ENCODE measurements at places on chromosomes 11 and 22.

GRCh38 chr22:17974087-17974486 lies 50.3 kb downstream of the MICAL3 start:
- DNase-seq: no peak

DNA sequence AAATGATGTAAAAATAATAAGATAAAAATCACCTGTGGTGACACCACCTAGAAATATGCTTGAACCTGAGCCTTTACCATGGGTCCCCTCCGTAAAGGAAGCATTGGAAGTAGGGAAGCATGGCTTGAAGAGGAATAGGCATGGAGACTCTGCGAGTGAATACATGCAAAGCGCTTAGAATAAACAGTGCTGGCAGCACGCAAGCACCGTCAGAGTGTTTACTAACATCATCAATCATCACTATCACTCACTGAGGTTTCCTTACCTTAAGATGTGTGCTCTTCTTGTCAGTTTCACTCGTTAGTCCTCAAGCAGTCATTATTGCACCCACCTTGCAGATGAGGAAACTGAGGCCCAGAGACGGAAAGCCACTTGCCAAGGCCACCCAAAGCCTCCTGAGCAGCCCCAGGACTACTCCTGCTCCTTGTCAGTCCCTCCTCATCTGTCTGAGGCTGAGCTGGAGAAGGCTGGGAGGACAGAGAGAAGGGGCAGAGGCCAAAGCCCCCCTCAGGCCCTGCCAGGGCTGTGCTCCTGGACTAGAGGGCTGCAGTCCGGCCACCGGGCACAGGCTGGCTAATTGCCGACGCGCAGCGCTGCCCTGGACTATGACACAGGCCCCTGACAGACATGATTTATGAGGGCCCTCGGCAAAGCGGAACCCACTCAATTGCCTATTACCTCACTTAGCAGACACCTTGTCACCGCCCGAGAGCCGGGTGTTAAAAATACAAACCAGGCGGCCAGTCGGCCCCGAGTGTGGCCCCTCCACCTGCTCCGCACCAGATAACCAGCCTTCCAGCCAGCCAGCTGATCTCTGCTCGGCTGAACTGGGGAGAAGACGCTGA lies 168.9 kb downstream of the MN1 start:
- DNase-seq: no peak

DNA sequence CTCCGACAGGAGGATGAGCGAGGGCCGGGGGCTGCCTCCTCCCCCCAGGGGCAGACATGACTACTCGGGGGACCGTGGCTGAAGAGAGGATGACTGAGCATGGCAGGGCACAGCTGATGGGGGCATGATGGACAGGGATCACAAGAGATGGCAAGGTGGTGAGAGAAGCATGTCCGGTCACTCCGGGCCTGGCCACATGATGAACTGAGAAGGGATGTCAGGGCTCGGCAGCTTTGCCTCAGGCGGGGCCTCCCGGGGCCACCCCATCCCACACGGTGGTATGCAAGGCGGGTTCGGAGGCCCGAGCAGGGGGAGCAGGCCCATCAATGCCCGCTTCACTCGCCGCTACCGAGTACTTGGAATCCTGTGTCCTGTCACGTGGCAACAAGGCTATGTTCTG lies 36.6 kb upstream of the UBASH3B start:
- no peak for DNase-seq

GRCh38 chr11:66225066-66225465 lies 43.4 kb upstream of the RAB1B start:
- DNase-seq: no peak

- DNase-seq: no peak
These were observed 25.9 kb downstream of the SHANK3 start for GRCh38 chr22:50698546-50698945.

- DNase-seq: no peak
These were observed 2.0 kb upstream of the CABP7 start for GRCh38 chr22:29717789-29718188.
